NCI-H1105 treated with DMSO at 0.1 percent for 48 hours (cell line): ENCODE measurements at places on chromosomes 4 and X.

DNA sequence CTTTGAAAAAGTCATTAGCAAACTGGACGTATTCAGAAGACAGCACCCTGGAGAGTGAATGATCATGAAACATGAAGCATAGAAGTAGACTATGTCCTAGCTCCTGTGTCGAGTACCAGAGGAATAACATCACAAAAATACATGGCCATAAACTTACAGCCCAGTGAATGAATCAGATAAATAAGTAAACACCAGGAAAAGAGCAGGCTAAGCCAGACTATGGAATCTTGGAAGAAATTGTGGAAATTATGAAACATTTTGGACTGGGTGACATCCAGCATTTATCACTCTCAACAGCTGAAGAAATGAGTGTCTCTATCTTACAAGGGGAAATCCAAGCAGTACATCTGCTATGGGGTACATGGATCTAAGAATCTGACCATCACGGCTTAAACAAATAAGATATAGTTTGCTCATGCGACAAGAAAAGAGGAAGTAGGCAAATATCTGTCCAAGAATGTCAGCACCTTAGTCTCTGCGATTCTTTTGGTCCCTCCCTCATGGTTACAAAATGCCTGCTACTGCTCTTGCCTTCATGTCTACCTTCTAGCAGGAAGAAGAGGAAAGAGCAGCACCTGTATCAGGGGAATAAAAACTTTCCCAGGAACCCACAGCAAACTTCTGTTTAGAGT lies 481.5 kb downstream of the BCOR start:
- no peak for DNase-seq

GRCh38 chr4:128155874-128156456 lies 94.9 kb downstream of the LARP1B start:
- no peak for DNase-seq

DNA sequence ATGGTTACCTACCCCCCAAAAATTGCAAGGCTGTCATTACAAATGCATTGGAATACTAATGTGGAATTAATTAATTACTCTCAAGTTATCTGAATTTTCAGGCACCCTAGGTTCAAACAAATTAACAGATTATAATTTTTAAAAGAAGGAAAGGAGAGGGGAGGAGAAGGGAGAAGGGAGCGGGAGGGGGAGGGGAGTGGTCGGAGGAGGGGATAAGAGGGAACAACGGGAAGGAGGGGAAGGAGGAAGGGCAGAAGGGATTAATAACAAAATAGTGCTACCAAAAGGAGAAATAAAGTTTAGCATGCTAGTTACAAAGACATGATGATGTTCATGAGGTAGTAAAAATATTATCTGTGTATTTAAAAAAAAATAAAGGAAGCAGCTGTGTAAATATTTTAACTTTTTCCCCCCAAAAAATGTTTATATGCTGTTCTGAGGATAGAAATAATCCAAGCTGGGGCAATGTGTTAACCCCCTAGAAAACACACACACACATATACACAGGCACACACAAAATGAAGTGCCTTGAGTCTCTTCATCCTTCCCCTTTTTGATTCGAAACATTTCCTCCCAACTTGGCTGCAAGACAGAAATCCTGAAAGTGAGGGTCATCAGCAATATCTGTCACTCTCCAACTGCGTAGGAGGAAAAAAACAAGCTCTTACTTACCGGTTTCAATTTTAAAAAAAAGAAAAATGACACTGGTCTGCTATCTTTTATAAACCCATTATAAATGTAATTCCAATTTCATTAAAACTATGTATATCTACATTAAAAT lies 58.8 kb downstream of the PPP3CA start:
- DNase-seq: no peak

DNA sequence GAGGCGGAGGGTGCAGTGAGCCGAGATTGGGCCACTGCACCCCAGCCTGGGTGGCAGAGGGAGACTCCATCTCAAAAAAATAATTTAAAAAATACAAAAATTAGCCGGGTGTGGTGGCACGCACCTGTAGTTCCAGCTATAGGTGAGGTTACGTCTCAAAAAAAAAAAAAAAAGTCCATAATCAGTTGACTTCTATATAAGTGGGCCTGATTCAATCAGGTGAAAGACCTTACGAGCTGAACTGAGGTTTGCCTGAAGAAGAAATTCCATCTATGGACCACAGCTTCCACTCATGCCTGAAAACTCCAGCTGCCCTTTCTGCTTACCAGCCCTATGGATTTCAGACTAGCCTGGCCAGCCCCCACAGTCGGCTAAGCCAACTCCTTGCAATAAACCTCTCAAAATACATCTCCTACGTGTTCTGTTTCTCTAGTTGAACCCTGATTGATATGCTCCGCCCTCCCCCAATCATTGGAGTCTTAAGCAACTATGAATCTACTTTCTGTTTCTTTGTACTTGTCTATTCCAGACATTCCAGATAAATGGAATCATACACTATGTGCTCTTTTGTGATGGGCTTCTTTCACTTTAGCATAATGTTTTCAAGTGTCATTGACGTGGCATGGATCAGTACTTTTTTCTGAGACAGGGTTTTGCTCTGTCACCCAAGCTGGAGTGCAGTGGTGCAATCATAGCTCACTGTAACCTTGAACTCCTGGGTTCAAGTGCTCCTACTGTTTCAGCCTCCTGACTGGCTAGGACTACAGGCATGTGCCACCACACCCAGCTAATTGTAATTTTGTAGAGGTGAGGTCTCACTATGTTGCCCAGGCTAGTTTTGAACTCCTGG lies 36.6 kb downstream of the SAT1 start:
- no peak for DNase-seq

- DNase-seq: no peak
Observed at GRCh38 chrX:39767446-39767845, 330.3 kb downstream of the BCOR start.

- DNase-seq: no peak
Observed at GRCh38 chrX:69705818-69706217, 89.9 kb downstream of the EDA start.

DNA sequence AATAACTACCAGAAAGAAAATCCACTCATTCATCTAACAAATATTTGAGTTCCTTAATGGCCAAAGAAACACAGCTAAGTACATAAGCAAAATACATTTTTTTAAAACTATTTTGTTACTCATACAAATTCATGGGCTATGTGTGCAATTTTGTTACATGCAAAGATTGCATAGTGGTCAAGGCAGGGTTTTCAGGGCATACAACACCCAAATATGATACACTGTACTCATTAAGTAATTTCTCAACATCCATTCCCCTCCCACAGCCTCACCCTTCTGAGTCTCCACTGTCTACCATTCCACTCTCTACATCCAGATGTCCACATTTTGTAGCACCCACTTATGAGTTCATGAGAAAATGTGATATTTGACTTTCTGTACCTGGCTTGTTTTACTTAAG lies 58.2 kb downstream of the BRWD3 start:
- no peak for DNase-seq

GRCh38 chr4:82677327-82677726 lies 115.5 kb upstream of the TMEM150C start:
- DNase-seq: no peak

- no peak for DNase-seq
Observed at GRCh38 chr4:32042486-32043247, 1322.5 kb downstream of the PCDH7 start.

DNA sequence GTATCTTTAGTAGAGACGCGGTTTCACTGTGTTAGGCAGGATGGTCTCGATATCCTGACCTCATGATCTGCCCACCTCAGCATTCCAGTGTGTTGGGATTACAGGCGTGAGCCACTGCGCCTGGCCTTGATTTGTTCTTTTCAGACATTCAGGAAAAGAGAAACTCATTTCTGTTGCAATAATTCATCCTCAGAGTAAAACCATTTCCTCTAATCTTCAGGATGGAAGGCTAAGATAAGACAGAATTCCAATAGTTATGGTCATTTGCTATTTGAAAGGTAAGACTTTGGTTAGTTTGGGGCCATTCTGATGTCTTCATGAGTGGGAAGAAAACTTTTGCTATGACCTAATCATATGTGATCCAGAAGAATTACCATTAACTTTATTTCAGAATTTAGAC lies 83.0 kb downstream of the LRP2BP start:
- no peak for DNase-seq

DNA sequence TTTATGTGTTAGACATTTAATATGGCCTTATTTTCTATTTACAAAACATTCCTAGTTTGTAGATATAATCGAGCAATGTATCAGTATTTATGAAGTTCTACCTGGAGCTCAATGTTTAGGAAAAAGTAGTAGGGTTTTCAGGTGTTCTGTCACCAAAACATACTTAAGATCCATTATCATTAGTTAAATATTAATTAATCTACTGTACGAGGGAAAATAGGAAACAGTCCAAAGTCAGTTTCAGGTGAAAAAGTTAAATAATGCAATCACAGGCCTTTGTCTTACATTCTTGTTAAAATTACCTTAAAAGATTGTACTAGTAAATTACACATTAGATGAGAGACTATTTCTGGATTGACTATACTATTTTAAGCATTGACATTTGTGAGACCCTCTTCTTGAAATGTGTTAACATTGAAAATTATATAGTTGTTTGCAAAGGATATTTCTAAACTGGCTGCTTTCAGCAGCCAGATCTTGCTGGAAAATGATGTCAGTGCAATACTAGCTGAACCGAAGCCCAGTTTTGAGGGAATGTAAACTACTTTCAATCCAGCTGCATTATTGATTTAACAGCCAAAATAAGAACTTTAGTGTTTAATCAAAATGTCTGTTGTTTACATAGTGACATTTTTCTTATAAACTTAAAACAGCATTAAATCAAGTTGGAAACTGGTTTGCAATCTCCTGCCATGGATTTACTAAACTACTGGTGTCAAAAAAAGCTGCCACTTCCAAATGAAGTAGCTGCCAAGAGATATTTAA lies 19.3 kb downstream of the GUCY1B1 start:
- no peak for DNase-seq

GRCh38 chr4:127352220-127353113 lies 280.3 kb upstream of the INTU start:
- no peak for DNase-seq

GRCh38 chr4:54359919-54360650 lies 131.0 kb downstream of the PDGFRA start:
- DNase-seq: no peak

DNA sequence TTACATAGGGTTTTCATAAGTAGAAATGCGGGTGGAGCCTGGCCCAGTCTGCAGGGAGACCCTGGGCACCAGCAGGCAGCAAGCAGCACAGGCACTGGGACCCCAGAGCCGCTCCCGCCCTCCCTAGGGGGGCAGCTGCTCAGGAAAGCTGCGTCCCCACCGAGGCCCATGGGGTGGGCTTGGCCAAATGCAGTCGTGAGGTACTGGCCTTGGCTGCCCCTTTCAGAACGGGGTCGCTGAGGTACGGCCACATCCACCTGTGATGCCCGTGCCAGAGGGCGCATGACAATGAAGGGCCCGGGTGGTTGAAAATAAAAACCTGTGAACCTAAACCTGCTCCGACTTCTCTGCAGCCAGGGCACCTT lies 16.7 kb downstream of the TMEM175 start:
- DNase-seq: no peak

DNA sequence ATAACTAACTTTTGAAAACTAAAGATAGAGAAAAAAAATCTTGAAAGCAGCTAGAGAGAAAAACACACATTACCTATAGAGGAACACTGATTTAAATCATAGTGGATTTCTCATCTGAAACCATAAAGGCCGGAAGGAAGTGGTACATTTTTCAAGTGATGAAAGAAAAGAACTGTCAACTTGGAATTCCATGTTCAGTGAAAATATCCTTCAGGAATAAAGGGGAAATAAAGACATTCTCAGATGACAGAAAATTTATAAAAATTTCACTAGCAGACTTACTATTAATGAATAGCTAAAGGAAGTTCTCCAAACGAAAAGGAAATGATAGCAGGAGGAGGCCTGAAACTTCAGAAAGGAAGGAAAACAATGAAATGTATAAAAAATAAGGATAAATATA lies 7.6 kb upstream of the JADE3 start:
- no peak for DNase-seq

DNA sequence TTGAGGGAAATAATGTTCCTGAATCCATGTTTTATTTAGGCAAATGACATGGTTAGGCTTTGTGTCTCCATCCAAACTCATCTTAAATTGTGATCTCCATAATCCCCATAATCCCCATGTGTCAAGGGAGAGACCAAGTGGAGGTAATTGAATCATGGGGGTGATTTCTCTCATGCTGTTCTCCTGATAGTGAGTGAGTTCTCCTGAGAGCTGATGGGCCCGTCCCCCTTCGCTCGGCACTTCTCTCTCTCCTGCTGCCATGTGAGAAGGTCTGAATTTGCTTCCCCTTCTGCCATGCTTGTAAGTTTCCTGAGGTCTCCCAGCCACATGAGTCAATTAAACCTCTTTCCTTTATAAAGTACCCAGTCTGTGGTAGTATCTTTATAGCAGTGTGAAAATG lies 563.0 kb upstream of the NR3C2 start:
- no peak for DNase-seq

DNA sequence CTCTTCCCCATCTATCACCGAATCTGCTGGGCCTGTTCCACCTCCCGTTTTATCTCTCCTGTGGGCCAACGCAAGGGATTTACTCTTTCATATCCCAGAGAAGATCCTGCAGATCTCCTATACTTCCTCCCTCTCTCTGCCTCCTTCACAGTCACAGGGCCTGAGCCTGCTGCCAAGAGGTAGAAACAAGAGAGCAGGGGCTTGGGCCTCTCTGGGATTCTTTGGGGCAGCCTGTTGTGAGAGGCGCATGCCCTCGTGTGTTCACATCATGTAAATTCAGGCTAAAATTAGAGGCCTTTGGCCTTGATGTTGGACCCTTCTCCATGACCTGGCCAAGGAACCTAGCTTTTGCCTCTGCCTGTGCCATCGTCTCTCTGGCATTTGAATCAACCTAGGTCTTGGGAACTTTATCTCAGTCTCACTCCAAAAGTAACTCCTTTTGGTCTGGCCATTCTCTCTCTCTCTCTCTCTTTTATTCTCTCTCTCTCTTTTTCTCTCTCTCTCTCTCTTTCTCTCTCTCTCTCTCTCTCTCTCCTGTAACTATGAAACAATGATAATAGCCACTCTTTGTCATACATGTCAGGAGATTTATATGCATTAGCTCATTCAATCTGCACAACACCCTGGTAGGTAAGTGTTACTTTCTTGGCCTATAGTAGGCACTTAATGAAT lies 20.0 kb upstream of the EFNB1 start:
- DNase-seq: no peak

DNA sequence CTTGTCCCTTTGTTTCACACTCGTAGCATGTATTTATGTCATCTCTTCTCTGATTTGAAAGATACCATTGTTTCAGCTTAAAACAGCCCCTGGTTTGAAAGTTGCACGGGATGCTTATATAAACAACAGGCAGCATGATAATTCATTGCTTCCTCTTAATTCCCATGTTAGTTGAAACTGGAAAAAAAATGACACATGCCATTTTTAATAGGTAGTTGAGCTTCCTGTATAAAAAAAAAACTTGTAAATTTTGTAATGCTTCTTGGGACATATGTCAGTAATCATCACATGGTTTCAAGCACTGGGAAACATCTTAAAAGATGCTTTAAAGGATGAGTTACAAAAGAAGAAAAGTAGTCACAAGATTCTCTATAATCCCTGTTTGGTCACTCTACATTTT lies 243.0 kb downstream of the PALLD start:
- DNase-seq: no peak
